Hematopoietic multipotent progenitor cell treated with erythropoietin and hydrocortisone succinate and interleukin-3 and kit ligand, for 8 days (in vitro differentiated cells): ENCODE measurements at places on chromosomes 12 and 14.

- no peak for DNase-seq
These were observed 207.2 kb downstream of the ZFP36L1 start for GRCh38 chr14:68585690-68586089.

DNA sequence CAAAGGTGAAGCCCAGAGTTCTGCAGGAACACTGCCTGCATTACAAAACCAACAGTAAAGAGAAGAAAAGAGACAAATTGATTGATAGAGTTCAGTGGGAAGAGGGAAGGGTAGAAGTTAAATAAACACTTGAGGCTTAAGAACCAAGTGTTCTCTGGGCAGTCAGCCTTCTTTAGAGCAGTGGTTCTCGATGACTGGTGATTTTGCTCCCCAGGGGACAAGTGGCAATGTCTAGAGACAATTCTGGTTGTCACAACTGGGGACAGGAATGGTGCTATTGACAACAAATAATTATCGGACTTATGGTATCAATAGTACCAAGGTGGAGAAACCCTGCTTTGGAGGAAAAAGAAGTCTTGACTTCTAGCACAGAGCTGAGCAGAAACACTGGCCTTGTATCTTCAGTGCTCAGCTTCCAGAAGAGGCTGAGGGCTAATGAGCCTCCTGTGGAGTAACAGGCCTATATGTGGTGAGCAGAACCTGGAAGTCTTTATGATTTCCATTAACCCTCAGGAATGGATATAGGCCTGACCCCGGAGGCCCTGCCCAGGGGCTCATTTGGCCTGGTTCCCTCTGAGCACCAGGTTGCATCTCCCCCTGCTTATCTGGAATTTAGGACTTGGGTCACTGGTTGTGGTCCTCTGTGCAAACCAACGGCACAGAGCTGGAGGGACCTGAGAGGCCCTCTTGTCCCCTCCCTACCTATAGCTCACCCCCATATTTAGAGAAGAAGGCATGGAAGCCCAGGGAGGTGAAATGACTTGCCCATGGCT lies 204.6 kb upstream of the PWP1 start:
- no peak for DNase-seq

DNA sequence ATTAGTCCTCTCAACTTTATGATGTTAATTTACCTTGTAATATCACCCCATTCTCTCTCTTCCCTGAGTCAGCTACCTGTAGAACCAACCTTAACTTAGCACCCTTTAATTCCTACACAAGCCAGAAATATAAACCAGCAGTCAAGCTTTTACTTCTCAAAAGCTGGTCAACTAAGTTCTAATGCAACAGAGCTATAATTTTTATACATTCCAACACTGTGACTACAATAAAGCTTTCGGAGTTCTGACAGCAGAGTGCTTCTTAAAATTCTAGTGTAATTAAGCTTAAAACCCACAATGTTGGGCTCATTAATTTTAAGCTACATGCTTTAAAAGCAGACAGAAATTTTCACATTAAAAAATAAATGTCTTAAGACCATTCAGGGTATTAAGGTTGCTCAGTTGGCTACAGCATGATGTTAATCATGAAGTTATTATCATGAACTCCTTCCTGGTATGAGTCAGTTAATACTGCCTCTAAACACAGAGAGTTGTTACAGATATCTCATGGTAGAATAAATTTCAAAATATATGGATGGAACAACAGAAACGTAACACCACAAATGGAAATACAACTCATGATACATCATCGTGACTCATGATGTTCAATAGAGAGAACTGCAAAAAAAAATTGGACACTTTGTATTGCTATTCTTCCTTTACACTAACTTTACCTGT lies 126.7 kb downstream of the EPS8 start:
- peak; percentile 38 for DNase-seq

GRCh38 chr14:30195941-30196340 lies 268.3 kb upstream of the PRKD1 start:
- DNase-seq, result no peak

- no peak for DNase-seq
These were observed 10.7 kb downstream of the TEDC1 start for GRCh38 chr14:105501504-105502291.

DNA sequence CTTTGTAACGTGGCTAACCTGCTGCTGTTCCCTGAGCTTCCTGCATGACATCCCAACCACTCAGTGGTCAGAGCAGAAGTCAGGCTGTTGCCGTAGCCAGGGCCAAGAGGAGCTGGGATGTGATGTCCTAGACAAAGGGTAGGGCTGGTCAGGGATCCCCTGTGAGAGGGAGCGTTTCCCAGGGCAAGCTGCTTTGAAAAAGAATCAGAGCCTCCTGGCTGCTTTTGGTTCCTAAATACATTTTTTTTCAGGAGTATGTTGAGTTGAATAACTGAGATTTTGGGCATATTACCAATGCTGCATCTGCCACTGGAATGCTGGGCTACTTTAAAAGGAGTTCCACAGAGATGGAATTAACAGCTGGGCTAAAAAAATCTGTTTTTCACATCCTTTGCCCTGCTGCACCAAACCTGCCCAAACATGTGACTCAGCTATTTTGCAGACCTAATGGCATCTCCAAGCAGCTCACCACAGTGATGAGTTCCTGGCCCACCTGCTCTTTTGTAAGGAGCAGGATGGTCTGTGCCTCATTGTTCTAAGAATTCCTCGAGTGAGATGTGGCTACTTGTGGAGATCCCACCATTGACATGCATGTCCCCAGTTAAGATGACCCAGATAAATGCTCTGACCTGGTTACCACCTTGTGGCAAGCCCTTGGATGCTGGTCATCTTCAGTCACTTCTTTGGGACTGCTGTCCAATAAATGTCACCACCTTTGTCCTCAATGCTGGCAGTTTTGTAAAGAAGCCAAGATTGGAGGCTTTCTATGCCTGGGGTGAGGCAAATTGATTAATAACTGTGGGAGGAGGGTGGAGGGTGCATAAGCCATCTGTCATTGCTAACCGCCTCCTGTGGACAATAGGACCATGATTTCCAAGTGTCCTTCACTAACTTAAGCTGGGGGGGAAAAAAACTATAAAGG lies 24.1 kb downstream of the ANKRD13A start:
- no peak for DNase-seq

GRCh38 chr12:126644236-126645020 lies 1579.2 kb downstream of the AACS start:
- DNase-seq, result no peak

GRCh38 chr12:59452746-59453145 lies 143.1 kb upstream of the SLC16A7 start:
- DNase-seq, result no peak

DNA sequence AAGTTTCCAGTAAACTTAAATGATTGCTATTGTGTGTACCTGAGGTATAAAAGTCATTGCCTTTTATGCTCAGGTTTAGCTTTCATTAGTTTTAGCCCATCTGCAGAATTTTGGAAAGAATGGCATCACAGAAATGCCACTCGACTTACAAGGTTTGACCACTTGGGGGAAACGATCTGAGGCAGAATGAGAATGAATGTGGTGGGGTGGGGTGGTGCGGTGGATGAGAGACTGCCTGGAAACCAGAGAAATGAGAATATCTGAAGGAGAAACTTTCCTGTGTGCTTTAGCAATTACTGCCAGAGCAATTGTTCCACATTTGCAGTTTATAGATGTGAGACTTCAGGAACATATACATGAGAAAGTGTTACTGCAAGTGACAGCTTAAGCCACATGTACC lies 225.4 kb upstream of the PDE3A start:
- no peak for DNase-seq

GRCh38 chr12:29132316-29132715 lies 16.8 kb upstream of the FAR2 start:
- DNase-seq, result no peak

DNA sequence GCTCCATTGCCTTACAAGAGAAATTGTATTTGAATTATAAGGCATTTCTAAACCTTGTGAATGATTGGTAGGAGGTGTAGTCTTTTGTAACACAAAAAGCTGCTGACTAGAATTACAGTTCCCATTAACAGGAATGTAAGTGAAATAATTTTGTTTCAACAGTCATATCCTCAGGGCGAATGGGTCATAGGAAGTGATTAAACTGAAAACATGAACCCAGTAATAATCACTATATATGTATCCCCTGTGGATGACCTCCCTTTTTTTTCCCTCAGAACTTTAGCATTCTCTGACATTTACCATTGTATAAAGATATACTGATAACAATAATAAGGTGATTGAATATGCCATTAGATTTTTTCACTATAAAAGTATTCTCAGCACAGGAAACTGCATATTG lies 312.3 kb downstream of the ATP23 start:
- DNase-seq, result no peak

DNA sequence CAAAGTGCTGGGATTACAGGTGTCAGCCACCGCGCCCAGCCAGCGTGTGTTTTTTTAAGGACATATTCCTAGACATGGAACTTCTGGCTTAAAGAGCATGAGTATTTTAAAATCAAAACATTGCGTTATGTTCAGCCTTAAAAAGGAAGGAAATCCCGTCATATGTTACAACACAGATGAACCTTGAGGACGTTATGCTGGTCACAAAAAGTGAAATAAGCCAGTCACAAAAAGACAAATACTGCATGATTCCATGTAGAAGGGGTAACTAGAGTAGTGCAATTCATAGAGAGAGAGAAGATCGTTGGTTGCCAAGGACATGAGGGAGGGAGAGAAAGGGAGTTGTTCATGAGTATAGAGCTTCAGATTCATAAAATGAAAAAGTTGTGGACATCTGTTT lies 53.9 kb downstream of the ACACB start:
- no peak for DNase-seq

DNA sequence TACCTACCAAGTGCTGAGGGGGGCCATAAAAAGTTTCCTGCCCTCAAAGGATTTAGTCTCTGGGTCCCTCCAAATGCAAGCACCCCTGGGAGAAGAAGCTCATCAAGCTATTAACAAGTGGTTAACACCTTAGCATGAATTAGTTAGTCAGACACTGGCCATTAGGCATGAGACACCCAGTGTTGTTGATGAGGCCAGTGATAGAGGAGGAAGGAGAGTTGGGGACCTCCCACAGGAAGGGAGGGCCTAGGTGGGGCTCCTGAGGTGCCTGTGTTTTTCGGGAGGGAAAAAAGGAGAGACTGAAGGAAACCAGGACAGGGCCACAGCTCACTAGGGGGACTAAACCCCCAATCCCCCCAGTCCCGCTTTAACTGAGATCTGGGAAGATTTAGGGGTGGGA lies 4.5 kb upstream of the KRT71 start:
- DNase-seq, result no peak

DNA sequence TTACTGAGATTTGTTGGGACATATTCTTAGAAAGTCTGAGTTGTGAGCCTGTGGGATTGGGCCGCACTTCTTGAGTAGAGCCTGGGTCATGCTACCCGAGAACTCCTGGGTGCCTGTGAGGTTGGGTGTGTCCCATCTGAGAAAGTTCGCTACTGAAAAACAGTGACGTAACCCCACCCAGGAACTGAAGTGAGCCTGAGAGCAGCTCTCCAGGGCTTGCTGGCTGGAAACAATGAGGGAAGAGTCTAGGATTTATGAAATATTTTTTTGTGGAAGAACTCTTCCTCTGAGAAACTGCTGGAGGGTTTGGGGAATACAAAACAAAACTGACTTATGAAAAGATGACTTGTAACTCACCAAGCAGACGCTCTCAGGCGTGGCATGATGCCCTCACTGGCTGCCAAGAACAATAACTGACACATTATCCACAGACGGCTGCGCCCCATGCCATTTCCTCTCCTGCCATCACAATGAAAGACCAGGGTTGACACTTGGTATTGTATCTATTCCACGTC lies 69.2 kb downstream of the RASSF3 start:
- peak; percentile 39 for DNase-seq

GRCh38 chr12:124740691-124741137 lies 123.0 kb downstream of the SCARB1 start:
- DNase-seq, result no peak

- no peak for DNase-seq
These were observed 266.3 kb downstream of the ITPR2 start for GRCh38 chr12:26566675-26567074.

DNA sequence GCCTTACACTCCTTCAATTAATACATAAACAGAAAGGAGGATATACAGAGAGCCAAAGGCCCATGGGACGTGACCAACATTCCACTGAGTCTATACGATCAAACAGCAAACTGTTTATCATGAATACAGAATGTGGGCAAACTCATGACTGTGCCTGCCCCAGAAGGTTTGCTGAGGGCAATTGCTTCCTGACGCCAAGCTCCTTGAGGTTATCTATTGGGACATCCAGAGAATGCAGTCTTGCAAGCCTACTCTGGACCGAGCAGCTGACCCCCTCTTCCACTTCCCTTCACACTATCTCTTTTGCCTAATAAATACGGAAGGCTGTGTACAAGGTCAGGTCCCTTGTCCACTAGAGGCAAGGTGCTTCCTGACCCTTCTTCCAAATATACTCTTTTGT lies 18.5 kb upstream of the SLC10A1 start:
- no peak for DNase-seq

DNA sequence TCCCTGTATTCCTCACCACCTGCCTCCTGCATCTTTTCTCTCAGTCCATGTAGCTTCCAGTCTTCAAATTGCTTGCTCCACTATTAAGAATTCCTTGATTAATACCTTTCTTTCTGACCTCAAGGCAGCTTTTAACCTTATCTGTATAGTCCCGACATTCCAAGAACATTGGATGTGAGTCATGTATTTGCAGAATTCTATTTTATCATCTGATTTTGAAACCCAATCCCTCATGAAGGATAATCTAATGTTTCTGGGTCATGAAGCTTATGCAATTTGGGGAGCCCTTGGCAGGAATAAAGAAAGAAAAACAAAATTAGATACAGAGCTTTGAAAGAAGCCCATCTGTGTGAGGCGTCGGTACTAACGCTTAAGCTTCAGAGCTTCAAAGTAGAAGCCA lies 63.4 kb upstream of the CCND2 start:
- no peak for DNase-seq
